ENCODE measurements at places on chromosomes 12 and 14. TPM values are rescaled to one million over a fixed set of nuclear protein-coding genes. Genes with fewer than 3 reads are reported as not detected.

The TCL1B gene
- not detected for total RNA-seq

The SLC22A17 gene
- total RNA-seq: 30.5 TPM

The SPIC gene
- not detected for total RNA-seq

The INSM2 gene
- not detected for total RNA-seq

The CISTR gene
- total RNA-seq: not detected

The TEX52 gene
- not detected for total RNA-seq

The KRT2 gene
- not detected for total RNA-seq

The KRT85 gene
- total RNA-seq: not detected

The GXYLT1 gene
- 20.2 TPM for total RNA-seq

The PLBD1 gene
- 16.9 TPM for total RNA-seq

The PTPRB gene
- total RNA-seq: 35.6 TPM

The NANOG gene
- not detected for total RNA-seq

The SYT1 gene
- total RNA-seq: 1.6 TPM
